ENCODE measurements at places on chromosomes 5 and 9. TPM values are rescaled to one million over a fixed set of nuclear protein-coding genes. Genes with fewer than 3 reads are reported as not detected.

- peaks cover 5% of the 10 kb centered on the region for H3K4me1 ChIP-seq
- no peaks in the 10 kb centered on the region for H3K36me3 ChIP-seq
- no peak for DNase-seq
- H3K27ac ChIP-seq = no peak overlapping the region
- no peaks in the 10 kb centered on the region for H3K27me3 ChIP-seq
These were observed 273.8 kb upstream of the MVB12B start for GRCh38 chr9:126052791-126053190.

GRCh38 chr5:34021334-34021733, 13.5 kb upstream of the AMACR start:
- no peak overlapping the region for H3K27ac ChIP-seq
- no peak for DNase-seq
- no peaks in the 10 kb centered on the region for H3K27me3 ChIP-seq
- H3K36me3 ChIP-seq = no peaks in the 10 kb centered on the region
- H3K4me1 ChIP-seq = no peaks in the 10 kb centered on the region

DNA sequence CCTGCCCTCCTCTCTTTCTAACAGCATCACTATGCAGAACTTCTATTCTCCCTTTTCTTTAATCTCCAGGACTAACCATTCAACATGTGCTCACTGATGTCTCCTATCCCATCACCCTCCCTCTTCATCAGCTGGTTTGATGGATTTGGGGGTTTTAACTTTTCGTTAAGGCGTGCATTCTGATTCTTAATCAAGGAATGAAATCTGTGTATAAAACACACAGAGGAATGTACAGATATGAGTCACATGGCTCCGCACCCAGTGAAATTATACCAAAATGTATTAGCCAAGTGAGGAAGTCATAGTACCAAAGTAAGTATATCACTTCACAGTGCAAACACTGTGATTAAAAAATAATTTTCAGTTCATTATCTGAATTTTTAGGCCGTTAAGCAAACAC, 35.2 kb downstream of the MARCHF11 start:
- no peak overlapping the region for H3K27ac ChIP-seq
- no peaks in the 10 kb centered on the region for H3K36me3 ChIP-seq
- H3K27me3 ChIP-seq = no peaks in the 10 kb centered on the region
- DNase-seq = no peak

- H3K27ac ChIP-seq = no peak overlapping the region
- H3K27me3 ChIP-seq = no peaks in the 10 kb centered on the region
- H3K36me3 ChIP-seq = no peaks in the 10 kb centered on the region
- DNase-seq = no peak
- no peaks in the 10 kb centered on the region for H3K4me1 ChIP-seq
These were observed 46.5 kb downstream of the GOLM1 start for GRCh38 chr9:86052556-86053468.

- H3K27me3 ChIP-seq = no peaks in the 10 kb centered on the region
- no peak overlapping the region for H3K4me3 ChIP-seq
- H3K4me1 ChIP-seq = peaks cover 11% of the 10 kb centered on the region
These were observed 109.4 kb downstream of the CCDC192 start for GRCh38 chr5:127812570-127812969.

Gene TLX3
- total RNA-seq = not detected

Gene GGTA1
- 18.4 TPM for total RNA-seq

GRCh38 chr9:29422438-29422837, 1849.2 kb upstream of the C9orf72 start:
- H3K4me3 ChIP-seq = no peak overlapping the region
- no peaks in the 10 kb centered on the region for H3K36me3 ChIP-seq
- DNase-seq = no peak
- H3K27me3 ChIP-seq = no peaks in the 10 kb centered on the region

DNA sequence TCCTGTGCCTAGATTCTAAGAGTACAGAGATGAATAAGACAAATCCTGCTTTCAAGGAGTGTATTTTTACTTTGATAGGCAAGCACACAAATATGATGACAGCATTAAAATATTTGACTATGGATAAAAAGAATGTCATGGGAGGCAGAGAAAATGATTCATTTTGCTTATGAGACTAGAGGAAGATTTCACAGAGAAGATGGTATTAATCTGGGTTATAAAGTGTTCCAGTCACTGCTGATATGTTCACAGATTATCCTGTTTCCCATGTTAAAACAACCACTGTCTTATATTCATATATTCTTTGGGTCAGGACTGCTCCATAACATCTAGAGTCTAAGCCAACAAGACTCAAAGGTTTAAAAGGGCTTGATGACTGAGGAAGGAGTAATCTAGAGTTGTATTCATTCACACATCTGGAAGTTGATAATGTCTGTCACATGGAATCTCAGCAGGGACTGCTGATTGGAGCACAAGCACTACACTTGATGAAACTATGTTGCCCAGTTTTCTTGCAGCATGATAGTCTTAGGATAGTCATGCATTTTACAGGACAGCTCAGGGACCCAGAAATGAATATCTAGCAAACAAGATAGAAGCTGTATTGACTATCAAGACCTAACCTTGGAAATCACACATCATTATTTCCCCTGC, 79.3 kb downstream of the STARD4 start:
- no peak for DNase-seq
- H3K27ac ChIP-seq = no peak overlapping the region
- no peak overlapping the region for H3K4me3 ChIP-seq
- no peaks in the 10 kb centered on the region for H3K27me3 ChIP-seq

- H3K27me3 ChIP-seq = no peaks in the 10 kb centered on the region
- no peak overlapping the region for H3K27ac ChIP-seq
- no peaks in the 10 kb centered on the region for H3K36me3 ChIP-seq
- DNase-seq = no peak
- no peaks in the 10 kb centered on the region for H3K4me1 ChIP-seq
These were observed 16.3 kb upstream of the MAML1 start for GRCh38 chr5:179716286-179716685.

DNA sequence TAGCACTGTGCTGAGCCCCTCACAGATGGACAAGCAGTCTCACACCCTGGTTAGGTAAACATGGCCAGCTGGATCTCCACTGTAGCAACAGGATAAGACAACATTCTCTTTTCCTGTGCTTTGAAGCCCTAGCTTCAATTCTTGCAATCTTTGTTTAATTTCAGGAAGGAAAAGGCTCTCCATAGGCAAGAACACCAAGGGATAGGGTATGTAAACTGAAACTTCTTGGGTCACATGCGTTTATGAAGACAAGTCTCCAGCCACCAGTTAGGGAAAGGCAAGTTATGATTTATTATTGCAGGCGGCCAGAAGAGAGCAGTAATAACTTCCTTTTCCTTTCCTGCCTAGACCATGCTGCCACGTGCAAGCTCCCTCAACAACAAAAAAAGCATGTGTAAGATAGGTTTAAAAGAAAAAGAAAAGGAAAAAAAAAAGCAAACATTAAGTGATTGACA, 50.1 kb upstream of the POU5F2 start:
- DNase-seq = no peak
- H3K4me1 ChIP-seq = no peaks in the 10 kb centered on the region
- H3K36me3 ChIP-seq = no peaks in the 10 kb centered on the region
- no peaks in the 10 kb centered on the region for H3K27me3 ChIP-seq
- H3K4me3 ChIP-seq = no peak overlapping the region
- H3K27ac ChIP-seq = no peak overlapping the region

DNA sequence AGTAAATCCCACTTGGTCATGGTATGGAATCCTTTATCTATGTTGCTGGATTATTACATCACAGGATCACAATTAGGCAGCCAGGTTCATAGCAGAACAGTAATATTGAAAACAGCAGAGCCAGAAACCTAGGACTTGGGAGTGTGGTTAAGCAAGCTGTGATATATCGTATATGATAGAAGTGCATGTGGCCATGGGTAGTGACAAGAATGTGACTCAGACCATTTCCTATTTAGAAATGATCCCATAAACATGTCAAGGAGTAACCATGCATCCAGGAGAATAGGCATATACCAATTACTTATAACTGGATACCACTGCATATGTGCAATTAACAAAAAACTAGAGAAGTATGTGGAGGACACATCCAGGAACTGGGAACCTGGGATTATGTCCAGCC, 31.2 kb downstream of the AMBP start:
- H3K27me3 ChIP-seq = no peaks in the 10 kb centered on the region
- H3K36me3 ChIP-seq = no peaks in the 10 kb centered on the region
- no peak for DNase-seq
- no peaks in the 10 kb centered on the region for H3K4me1 ChIP-seq

- H3K36me3 ChIP-seq = no peaks in the 10 kb centered on the region
- no peaks in the 10 kb centered on the region for H3K4me1 ChIP-seq
- no peaks in the 10 kb centered on the region for H3K27me3 ChIP-seq
- DNase-seq = no peak
These were observed 419.9 kb upstream of the CDH9 start for GRCh38 chr5:27458287-27458686.

Gene FOXI1
- total RNA-seq = not detected

Gene OR1Q1
- not detected for total RNA-seq

Gene GRM6
- not detected for total RNA-seq

Gene OR1J2
- not detected for total RNA-seq

DNA sequence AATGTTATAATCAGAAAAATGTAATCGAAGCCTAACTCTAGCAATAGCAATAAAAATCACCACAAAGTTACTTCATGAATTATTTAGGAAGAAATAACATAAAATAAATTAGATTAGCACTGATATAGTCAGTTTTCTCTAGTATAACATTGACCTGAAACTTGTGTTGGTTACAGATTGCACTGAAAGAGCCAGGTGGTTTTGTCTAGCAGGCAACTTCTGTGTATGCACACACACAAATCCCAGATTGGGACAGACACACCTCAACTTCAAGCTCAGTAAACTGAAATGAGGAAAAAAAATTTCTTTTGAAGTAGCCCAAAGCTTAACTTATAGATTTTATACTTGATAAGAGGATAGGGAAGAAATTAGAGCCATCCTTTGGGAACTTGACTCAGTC, 129.3 kb downstream of the EFNA5 start:
- H3K4me3 ChIP-seq = no peak overlapping the region
- peak overlapping the region; percentile 41 for H3K27ac ChIP-seq
- H3K4me1 ChIP-seq = peaks cover 37% of the 10 kb centered on the region
- H3K27me3 ChIP-seq = no peaks in the 10 kb centered on the region
- no peaks in the 10 kb centered on the region for H3K36me3 ChIP-seq
- no peak for DNase-seq

DNA sequence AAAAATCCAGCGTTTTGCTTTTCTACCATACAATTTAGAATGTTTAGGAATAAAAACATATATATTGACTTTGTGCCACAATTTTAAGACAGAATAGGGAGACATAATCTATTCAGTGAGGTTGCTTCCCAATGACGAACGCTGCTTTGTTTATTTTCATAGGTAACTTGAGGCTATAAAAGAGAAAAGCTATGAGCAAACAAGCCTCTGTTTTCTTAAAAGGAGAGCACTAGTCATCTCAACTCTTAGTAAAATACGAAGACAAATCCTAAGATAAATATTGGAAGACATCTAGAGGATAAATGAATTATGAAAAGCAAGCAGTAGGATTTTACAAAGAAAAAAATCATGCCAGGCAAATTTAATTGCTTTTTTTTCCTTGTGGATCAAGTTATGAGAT, 363.6 kb downstream of the ANXA1 start:
- no peak for DNase-seq
- H3K4me1 ChIP-seq = no peaks in the 10 kb centered on the region
- H3K27me3 ChIP-seq = no peaks in the 10 kb centered on the region

GRCh38 chr5:60577116-60577515, 122.8 kb downstream of the DEPDC1B start:
- no peaks in the 10 kb centered on the region for H3K27me3 ChIP-seq
- H3K4me1 ChIP-seq = no peaks in the 10 kb centered on the region
- DNase-seq = no peak
- no peaks in the 10 kb centered on the region for H3K36me3 ChIP-seq
- H3K4me3 ChIP-seq = no peak overlapping the region

Gene CDH6
- 5.2 TPM for total RNA-seq

Gene ELOVL7
- 3.9 TPM for total RNA-seq

Gene SLC34A1
- total RNA-seq = not detected

GRCh38 chr9:8062459-8062858, 262.9 kb upstream of the DMAC1 start:
- no peak overlapping the region for H3K27ac ChIP-seq
- no peaks in the 10 kb centered on the region for H3K27me3 ChIP-seq
- H3K4me1 ChIP-seq = no peaks in the 10 kb centered on the region
- no peak for DNase-seq
- no peaks in the 10 kb centered on the region for H3K36me3 ChIP-seq

GRCh38 chr5:150301170-150301505, 1.6 kb downstream of the ARSI start:
- H3K27ac ChIP-seq = peak overlapping the region; percentile 87
- no peaks in the 10 kb centered on the region for H3K36me3 ChIP-seq
- H3K27me3 ChIP-seq = no peaks in the 10 kb centered on the region
- H3K4me1 ChIP-seq = peaks cover 79% of the 10 kb centered on the region

Gene GPX8
- total RNA-seq = 22.1 TPM

DNA sequence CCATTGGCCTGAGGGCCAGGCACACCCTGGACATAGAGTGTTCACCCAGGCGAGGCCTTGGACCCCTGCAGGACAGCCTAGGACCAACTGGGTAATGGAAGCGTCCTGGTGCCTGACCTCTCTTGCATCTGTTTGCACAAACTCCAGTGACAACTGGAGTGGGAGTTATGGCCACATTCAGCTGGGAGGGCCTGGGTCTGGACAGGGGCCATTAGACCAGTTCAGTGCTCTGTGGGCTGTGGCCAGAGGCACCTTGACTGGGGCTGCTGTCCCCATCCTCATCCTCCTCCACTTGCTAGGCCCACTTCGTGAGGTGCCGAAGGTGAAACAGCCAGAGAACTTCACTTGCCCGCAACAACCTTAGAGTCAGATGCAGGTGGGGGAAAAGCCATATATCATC, 372.7 kb upstream of the IRX1 start:
- peak; percentile 70 for DNase-seq
- H3K27me3 ChIP-seq = no peaks in the 10 kb centered on the region
- H3K36me3 ChIP-seq = no peaks in the 10 kb centered on the region
- H3K4me3 ChIP-seq = no peak overlapping the region
- H3K27ac ChIP-seq = no peak overlapping the region

Gene TOR2A
- total RNA-seq = 12.3 TPM

Gene SLC1A3
- total RNA-seq = 18.9 TPM

DNA sequence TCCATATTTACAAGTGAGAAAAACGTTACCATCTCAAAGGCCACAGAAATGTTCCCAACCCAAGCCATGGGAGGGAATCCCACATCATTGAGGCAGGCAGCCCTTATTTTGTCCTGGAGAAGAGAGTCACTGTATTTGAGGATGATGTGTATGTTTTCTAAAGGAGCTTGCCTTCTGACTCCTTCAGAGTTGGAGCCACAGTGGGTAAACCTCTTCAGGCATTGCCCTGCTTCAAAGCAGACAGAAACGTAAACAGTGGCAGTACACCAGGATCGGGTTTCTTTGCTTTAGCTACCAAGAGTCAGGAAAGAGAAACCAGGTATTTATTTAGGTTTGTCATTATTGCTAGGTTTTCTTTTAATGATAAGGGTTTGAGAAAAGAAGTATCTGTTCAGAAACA, 45.7 kb downstream of the MUSK start:
- H3K36me3 ChIP-seq = no peaks in the 10 kb centered on the region
- H3K27me3 ChIP-seq = no peaks in the 10 kb centered on the region
- no peaks in the 10 kb centered on the region for H3K4me1 ChIP-seq
- DNase-seq = no peak

GRCh38 chr5:113606298-113607134, 93.0 kb downstream of the YTHDC2 start:
- no peaks in the 10 kb centered on the region for H3K36me3 ChIP-seq
- H3K27me3 ChIP-seq = no peaks in the 10 kb centered on the region
- no peaks in the 10 kb centered on the region for H3K4me1 ChIP-seq
- H3K4me3 ChIP-seq = no peak overlapping the region

Gene SPACA9
- total RNA-seq = 2.7 TPM

- no peaks in the 10 kb centered on the region for H3K4me1 ChIP-seq
- H3K27me3 ChIP-seq = no peaks in the 10 kb centered on the region
- peak; percentile 72 for DNase-seq
- H3K36me3 ChIP-seq = no peaks in the 10 kb centered on the region
- no peak overlapping the region for H3K4me3 ChIP-seq
These were observed 108.4 kb upstream of the ALDH1B1 start for GRCh38 chr9:38284039-38284575.

Measured in vagina (tissue), 2 donors.